Activated CD4-positive, alpha-beta T cell treated with anti-CD3 and anti-CD28 coated beads, Interleukin-2, amount 50 U/mL, for 48 hours (primary cell): ENCODE measurements at places on chromosomes 3 and 15.
A peak's percentile ranks its signal among the peaks of the same experiment; 100 is the strongest.

DNA sequence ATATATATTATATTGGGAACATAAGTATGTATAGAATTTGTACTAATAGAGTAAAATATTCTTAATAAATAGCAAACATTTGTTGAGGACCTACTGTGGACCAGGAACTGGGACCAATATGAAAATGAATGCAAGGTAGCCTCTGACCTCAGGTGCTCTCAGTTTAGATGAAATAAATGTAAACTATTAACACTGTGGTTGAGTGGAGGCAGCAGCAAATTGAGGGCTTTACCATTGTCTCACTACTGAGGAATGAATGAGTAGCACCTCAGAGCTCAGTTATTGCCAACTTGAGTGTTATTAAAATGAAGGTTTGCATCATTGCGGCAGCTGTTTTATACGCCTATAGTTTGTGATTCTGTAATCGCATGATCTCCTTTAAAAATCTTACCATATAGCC, 90.9 kb upstream of the CGNL1 start:
- DNase-seq: no peak

- DNase-seq: no peak
These were observed 124.3 kb upstream of the ATP11B start for GRCh38 chr3:182668974-182669373.

GRCh38 chr15:89002830-89003229, 85.4 kb upstream of the ABHD2 start:
- DNase-seq: no peak

GRCh38 chr15:70030851-70031250, 66.9 kb downstream of the TLE3 start:
- no peak for DNase-seq

GRCh38 chr3:66473692-66474091, 27.1 kb downstream of the LRIG1 start:
- no peak for DNase-seq

DNA sequence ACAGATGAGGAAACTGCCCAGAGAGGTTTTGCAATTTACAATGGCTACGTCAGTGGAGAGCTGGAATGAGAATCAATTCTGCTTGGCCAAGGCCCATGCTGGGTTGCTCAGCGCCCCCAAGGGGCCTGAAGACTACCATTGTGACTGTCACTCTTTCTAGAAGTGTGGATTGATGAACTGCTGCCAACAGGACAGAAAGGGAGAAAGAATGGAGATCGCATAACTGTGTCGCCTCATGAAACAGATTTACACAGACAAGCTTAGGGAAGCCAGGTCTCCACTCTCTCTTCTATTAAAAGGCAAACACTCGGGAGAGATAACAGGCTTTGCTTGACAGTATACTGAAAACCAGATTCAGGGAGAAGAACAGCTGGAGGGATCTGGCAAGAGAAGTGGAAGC, 160.0 kb downstream of the STT3B start:
- DNase-seq: no peak

GRCh38 chr15:40054855-40055575, 16.0 kb upstream of the SRP14 start:
- no peak for DNase-seq

GRCh38 chr15:73632670-73633058, 525 bp downstream of the NPTN start:
- DNase-seq: peak; percentile 31
